ENCODE measurements at places on chromosomes 7 and 10.

DNA sequence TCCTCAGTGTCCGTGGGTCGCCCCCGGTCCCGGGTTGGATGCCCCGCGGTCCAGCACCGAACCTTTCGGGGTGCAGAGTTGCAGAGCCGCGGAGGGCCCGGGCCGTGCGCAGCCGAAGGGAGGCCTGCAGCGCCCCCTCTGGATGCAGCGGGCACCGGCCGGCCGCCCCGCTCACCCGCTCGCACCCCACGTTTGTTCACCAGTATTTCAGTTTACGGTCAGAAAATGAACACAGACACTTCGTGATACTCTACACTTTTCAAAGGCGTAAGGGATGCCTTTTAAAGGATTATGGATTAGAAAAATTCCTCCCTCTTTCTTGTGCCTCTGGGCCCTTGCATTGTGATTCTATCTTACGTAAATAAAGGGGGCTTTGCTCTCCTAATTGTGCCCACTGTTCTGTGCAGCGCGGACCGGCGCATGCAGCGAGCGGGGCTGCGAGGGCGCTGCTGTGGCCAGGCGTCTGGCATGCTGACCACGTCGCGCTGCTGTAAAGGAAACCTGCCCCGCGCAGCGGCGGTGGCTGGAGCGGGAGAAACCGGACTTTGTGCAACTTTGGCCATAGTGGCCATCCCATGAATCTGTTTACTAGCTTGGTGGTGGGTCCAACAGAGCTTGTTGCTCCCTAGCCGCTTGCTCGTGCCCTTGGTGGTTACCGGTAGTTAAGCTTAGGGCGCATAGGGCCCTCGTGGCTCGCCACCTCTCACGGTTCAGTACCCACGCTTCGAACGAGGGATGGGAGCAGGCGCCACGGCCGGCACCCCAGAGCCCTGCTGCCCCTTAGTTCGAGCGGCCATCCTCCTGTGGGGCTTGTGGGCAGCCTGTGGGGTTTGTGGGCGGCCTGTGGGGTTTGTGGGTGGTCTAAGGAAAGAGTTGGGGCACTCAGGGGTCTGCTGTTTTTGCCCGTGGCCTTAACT is 739 bp upstream of the MEST start:
- DNase-seq = no peak

GRCh38 chr7:107711301-107711700 is 32.6 kb upstream of the CBLL1 start:
- DNase-seq = no peak

GRCh38 chr7:130560972-130561371 is 69.1 kb downstream of the MEST start:
- DNase-seq = no peak

DNA sequence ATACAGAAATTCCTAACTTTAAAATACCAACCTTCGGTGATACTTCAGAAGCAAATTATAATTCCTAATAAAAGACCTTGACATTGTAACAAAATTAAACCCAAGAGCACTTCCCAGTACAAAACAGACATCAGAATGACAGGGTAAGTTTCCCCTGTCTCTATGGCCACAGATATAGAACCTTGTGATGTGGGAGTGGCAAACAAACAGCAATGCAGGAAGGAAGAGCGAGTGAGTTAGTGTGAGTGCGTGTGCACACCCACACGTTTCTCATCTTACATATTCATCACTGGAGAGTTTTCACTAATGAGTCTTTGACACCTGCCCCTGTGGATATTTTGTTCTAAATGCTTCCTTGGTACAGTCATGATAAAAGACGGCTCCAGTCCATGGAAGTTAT is 72.2 kb downstream of the VWC2 start:
- no peak for DNase-seq

GRCh38 chr10:98257198-98257597 is 10.8 kb downstream of the LOXL4 start:
- no peak for DNase-seq

DNA sequence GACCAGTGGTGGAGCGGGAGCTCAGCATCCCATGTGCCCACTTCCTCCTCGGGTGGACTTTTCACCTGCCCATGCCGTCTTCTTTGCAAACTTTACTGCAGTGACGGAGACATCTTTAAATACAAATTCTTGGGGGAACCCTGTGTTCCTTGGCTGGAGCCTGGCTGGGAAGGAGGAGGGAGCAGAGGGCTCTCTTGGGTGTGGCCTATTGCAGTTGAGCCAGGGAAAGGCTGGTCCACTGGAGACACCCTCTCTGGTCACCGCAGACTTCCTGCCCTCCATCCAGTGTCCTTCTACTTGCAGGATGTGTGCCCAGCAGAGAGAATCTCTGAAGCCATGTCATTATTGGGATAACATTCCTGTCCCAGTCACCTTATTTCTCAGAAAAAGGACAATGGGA is 67.3 kb downstream of the TCF7L2 start:
- no peak for DNase-seq

DNA sequence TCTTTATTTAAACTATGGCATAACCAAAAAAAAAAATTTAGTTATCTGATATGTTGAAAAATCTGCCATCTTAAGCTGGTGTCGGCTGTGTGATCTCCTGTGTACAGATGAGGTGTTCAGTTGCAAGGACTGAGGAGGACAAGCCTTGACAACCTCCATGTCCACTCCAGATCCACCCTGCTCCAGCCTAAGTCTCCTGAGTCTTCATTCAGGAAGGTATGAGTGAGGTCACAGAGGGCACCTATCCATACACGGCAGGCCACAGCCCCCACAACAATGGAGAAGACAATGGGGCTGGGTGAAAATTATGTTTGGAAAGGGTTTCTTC is 16.1 kb downstream of the TARP start:
- no peak for DNase-seq

- no peak for DNase-seq
Observed at GRCh38 chr10:61135276-61135721, 191.3 kb upstream of the RHOBTB1 start.

DNA sequence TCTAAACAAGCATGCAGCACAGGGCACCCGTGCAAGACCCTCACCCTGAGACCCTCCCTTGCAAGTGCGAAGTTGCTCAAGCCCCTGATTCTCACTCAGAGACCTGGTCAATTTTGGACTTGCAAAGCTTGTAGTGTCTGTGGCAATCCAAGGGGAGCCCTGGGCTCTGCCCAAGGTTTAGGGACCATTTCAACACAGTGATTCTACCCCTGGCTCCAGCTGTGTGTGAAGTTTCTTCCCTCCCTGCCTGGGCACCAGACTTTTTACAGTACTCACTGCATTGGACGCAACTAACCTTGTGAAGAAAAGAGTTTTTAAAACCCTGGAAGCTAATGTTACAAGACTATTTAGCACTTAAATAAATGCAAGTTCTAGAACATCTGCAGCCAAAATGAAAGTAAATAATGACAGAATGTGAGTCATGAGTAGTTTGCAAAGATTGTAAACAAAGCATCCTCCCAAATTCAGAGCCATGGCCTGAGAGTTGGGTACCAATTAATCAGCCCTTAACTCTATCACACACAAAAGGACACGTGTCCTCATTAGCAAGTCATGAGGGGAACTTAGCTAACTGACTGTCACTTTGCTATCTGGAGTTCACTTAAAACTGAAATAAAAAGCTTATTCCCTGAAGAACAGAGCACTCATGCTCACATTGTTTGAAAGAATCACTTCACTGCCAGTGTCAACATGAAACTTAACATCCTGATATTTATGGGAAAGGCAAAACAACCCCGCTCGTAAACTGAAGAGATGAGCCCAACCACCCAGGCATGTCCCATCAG is 48.1 kb downstream of the RGS10 start:
- no peak for DNase-seq

GRCh38 chr7:132561763-132562162 is 14.5 kb downstream of the PLXNA4 start:
- no peak for DNase-seq

DNA sequence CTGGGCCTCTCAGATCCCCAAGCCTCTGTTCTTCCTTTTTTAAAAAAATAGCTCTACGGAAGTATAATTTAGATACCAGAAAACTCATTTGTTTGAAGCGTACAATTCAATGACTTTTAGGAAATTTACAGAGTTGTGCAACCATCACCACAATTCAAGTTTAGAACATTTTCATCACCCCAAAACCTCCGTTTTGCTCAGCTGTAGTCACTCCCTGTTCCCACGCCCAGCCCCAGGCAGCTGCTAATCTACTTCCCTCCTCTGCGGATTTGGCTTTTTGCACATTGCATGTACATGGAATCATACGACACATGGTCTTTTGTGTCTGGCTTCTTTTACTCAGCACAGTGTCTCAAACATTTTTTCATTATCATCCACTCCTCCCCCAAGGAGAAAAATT is 229.2 kb downstream of the TCF7L2 start:
- no peak for DNase-seq

- DNase-seq = no peak
Observed at GRCh38 chr10:119478811-119479341, 63.6 kb downstream of the RGS10 start.

DNA sequence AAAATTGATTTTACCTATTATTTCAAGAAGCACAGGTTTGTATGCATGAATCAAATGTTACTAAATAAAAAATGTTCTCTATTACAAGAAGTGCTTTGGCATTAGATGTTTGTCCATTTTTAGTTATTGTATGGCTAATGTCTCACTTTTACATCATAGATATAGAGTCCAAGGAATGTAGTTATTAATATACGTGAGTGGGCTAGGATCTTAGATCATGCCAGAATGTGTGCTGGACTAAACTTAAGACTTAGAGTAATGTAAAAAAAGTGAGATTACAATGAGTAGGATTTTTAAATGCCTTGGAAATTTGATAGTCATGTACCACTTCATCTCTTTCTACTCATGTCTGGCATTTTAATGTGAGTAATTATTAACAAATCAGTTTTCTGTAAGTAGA is 196.6 kb downstream of the ARL4A start:
- DNase-seq = no peak

- no peak for DNase-seq
Observed at GRCh38 chr10:663466-663751, 26.1 kb downstream of the DIP2C start.

GRCh38 chr7:123537026-123537642 is 2.7 kb upstream of the IQUB start:
- no peak for DNase-seq

DNA sequence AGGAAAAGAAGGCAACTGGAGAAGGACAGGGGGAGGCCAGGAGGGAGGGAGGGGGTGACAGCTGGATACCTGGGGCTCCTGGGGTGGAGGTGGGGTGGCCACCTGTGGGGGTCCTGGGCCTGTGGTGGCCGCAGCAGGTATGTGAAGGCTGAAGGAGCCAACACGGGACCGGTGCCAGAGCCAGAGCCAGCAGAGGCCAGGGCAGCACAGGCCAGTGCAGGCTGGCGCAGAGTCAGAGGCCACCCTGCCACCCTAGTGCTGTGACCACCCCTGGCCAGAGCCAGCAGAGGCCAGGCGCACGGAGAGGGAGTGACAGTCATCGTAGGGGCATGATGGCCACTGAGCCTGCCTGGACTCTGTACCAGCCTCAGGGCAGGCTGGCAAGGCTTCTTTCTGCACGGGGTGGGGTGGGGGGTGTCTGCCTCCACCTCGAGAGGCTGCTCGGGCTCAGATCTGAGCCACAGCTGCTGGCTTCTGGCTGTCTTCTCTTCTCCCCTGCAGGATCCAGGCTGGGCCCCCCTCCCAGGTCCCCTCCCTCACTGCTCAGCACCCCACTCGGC is 28.8 kb downstream of the YKT6 start:
- DNase-seq = no peak

DNA sequence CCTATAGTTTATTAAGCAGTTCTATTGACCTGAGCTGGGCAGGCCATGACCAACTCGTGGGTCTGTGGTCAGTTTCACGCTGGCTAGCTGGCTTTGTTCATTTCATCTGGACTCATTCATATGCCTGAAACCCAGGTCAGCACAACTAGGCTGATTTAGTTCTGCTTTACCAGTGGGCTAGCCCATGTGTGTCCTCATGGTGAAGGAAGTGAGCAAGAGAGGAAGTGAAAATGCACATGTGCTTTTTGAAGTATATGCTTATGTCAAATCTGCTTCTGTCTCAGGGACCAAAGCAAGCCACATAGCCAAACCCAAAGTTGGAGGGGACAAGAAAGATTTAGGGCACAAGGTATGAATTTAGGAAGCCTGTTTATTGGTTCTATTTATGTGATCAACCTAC is 154.5 kb downstream of the RNF133 start:
- DNase-seq = no peak

DNA sequence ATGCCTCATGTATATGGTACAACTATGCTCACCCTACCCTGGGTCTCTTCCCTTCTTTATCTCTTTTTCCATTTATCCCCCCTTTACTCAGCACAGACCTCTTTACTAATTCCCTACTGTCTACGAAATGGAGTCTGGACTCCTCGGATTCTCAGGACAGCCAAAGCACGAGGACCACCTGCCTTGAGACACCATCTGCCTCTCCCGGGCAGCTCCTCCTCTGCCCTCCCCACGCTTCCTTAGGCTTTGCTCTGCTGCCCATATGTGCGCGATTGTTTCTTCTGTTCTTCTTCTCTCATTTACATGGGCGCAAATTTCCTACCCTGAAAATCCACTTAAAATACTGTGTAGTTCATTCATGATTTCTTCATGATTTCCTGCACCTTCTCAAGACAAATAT is 62.7 kb upstream of the STK17A start:
- DNase-seq = no peak

- DNase-seq = peak; percentile 51
Observed at GRCh38 chr10:129030996-129031843, 435.8 kb upstream of the MGMT start.

DNA sequence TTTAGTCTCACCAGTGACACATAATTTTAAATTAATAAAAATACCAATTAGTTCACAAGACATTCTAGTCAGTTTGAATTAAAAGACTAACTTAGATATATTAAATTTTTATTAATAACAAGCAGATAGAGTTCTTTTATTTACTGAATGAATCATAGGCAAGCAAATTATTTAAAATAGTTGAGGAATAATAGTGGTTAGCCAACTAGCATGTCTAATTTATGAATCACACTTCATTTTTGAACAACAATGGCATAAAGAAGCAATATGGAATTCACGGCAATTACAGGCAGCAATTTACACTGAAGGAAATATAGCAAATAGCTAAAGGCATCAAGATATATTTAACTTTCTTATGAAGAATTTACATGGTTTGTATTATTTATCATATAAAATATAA is 187.0 kb upstream of the SLC26A5 start:
- DNase-seq = no peak

DNA sequence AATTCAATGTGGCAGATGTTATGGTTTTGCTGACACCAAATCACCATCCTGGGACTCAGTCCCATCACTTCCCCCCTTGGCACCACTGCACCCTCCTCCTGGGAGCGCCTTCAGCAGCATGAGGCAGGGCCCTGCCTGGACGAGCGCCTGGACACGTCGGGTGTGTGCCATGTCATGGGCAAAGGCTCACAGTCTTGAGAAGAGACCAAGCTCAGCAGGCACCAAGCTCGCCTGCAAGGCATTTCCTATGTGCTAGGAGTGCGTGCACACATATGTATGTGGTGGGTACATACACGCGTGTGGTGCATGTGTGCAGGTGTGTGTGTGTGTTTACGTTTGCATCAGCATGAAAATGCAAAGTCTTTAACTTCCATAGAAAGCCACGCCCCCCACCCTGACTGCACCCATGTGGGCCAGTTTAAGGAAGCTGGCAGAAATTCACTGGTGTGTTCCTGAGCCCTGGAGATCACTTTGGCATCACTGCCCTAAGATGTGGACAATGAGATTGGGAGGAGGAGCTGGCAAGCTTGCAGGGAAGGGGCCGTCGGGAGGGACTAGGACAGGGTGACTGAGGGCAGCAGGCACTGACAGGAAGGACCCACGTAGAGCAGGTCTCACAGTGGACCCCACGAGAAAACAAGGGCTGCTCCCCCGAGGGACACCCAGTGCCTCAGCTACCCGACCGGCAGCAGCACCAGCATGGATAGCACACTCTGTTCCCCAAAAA is 169.9 kb upstream of the PPP2R2D start:
- DNase-seq = no peak

Measured in stimulated activated CD4-positive, alpha-beta T cell treated with anti-CD3 and anti-CD28 coated beads, Interleukin-12 subunit alpha, Interleukin-12 subunit beta, amount 100 ng/mL, for 4 hours (primary cell).